Kidney glomerular epithelial cell (primary cell): ENCODE measurements at places on chromosomes 3 and 15.
A peak's percentile ranks its signal among the peaks of the same experiment; 100 is the strongest.

- peak; percentile 36 for DNase-seq
These were observed 82.6 kb upstream of the ATP11B start for GRCh38 chr3:182710557-182711157.

DNA sequence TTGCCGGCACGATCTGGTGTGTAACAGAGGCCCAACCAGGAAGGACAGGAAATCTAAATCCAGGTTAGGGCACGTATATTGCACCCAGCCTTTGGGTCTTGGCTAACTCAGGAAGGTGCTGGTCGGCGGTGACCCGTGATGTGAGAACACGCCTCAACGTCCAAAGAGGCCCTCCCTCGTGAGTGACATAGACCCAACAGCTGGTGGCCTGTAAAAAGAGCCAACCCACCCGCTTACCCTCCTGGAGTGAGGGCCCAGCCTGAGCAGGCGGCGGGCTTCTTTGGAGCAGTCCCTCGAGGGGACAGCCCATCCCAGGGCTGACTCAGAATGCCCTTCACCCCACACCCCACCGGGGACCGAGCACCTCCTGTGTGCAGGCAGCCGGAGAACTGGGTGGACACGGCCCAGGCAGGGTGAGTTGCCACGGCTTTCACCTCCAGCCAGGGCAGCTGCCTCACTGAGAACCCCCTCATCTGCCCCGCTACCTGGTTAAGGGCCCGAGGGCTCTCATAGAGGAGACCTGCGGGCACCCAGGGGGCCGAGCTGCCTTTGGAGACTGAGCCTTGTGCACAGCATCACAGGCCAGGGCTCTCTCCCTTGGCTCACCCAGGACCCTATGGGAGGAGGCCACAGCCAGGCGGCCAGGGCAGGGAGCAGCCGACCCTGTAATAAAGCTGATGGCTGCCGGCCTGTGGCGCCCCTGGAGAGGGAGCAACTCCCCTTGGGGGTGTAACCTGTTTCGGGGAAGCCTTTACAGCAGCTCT, 41.8 kb downstream of the ZNF710 start:
- DNase-seq = no peak

GRCh38 chr3:120797857-120798256, 55.3 kb downstream of the GTF2E1 start:
- DNase-seq = no peak

DNA sequence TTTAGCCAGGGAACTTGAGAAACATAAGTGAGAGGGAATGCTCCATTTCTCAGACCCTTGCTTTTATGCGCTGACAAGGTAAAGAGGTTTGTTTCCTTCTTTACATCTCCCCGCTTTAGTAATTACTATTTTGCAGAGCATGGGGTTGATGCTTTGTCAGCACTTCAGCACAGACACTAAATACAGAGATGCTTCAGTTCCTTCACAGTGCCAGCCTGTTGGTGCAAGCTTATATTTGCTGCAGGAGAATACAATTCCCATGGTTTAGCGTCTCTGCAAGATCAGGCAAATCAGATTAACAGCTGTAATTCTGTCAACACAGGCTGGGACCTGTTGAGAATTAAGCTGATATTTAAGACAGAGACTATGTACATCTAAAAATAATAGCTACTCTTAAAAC, 2.9 kb downstream of the FMN1 start:
- DNase-seq = no peak

DNA sequence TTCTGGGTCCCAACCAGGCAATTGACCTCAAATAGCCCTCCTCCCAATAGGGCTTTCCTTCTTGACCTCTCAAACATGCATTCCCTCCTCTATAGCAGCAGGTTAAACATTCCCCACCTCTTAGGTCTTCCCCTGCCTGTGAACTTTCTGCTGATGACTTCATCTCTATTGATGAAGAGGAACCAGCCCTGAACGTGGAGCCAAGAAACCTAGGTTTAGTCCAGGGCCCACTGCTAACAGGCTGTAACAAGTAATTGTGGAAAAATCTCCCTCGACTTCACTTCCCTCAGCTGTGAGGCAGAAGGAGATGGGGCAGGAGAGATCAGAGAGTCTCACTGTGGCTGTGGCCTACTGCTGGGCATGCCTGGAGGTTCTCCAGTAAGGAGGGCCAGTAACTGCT, 24.7 kb downstream of the ILDR1 start:
- DNase-seq = no peak

DNA sequence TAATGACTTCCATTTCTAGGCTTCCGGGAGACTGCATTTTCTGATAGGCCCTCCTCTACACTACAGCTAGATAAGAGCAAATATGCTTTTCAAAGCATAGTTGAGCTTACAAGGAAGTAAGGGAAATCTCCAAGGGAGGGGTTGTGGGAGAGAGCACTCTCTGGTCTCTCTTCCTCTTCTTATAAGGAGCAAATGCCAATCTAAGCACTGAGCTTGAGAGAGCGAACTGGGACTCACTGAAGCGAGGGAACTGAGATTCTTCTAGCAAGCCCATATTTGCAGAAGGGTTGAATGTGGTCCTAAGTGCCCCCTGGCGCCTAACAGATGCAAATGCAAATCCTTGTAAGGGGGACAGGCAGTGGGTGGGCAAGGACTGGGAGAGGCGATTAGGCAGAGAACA, 164.8 kb downstream of the ERC2 start:
- peak; percentile 76 for DNase-seq

GRCh38 chr3:32321095-32321790, 70.4 kb upstream of the CMTM7 start:
- no peak for DNase-seq

- no peak for DNase-seq
These were observed 102.3 kb downstream of the POLQ start for GRCh38 chr3:121443456-121443855.

- no peak for DNase-seq
These were observed 98.9 kb downstream of the IQSEC1 start for GRCh38 chr3:12974334-12974733.

GRCh38 chr3:127637971-127638370, 9.0 kb downstream of the PODXL2 start:
- no peak for DNase-seq

DNA sequence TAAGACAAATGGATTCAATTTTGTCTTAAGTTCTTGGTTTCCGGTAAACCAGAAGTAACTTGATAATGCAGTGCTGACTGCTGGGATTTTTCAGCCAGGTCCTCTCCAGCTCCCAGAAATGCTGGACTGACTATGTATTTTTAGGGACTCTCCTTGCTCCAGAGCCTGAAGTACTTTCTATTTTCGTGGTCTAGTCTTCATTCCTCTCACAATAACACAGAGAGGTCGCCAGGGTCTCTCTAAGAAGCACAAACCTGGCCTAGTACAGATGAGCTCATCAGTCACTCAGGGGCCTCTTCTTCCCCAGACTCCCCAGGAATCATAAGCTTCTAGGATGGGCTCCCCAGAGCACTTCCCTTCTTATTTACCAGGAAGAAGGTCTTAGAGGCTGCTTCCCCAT, 85.8 kb downstream of the FAM174B start:
- no peak for DNase-seq

DNA sequence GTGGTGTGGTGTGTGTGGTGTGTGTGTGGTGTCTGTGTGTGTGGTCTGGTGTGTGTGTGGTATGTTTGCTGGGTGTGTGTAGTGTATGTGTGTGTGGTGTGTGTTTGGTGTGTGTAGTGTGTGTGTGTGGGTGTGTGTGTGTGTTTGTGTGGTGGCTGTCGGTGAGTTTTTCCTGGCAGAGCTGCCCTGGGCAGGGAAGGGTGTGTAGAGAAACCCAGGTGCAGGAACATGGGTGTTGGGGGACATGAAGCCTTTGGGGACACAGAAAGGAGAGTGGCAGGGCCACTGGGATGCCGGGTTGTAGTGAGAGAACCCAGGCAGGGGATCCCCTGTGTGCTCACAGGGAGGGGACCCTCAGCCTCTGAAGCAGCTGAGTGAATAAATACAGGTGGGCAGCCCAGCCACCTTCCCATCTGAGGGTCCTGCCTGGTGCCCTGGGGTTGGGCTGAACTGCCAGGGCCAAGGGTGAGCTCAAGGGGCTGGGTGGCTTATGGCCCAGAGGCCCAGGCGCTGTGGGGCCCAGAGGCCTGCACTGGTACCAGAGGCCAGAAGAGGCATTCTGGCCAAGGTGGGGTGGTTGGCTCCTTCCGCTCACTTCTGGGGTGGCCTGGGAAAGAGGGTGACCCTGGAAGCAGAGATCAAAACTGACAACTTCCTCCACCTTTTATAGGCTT, 48.5 kb upstream of the CTSH start:
- no peak for DNase-seq

GRCh38 chr3:77906102-77906709, 866.3 kb downstream of the ROBO2 start:
- peak; percentile 97 for DNase-seq
